Activated T-cell treated with anti-CD3 and anti-CD28 coated beads, Interleukin-2, amount 50 U/mL, for 48 hours (primary cell): ENCODE measurements at places on chromosomes 1 and 21.

GRCh38 chr1:93667642-93668041 is 14.0 kb downstream of the BCAR3 start:
- no peak for DNase-seq

DNA sequence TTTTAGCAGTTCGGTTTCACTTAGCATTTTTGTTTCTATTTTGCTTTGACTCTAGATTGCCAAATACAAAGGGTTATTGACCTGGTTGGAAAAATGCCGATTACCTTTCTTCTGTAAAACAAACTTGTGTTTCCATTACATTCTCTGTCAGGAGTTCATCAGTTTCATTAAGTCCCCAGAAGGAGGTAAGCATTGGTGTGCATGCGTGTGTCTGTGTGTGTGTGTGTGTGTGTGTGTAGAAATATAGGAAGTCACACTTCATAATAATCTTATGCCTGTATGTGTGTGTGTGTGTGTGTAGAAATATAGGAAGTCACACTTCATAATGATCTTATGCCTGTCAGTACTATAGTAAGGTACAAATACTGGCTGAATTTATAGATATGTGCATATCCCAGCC is 10.0 kb downstream of the RGSL1 start:
- no peak for DNase-seq

DNA sequence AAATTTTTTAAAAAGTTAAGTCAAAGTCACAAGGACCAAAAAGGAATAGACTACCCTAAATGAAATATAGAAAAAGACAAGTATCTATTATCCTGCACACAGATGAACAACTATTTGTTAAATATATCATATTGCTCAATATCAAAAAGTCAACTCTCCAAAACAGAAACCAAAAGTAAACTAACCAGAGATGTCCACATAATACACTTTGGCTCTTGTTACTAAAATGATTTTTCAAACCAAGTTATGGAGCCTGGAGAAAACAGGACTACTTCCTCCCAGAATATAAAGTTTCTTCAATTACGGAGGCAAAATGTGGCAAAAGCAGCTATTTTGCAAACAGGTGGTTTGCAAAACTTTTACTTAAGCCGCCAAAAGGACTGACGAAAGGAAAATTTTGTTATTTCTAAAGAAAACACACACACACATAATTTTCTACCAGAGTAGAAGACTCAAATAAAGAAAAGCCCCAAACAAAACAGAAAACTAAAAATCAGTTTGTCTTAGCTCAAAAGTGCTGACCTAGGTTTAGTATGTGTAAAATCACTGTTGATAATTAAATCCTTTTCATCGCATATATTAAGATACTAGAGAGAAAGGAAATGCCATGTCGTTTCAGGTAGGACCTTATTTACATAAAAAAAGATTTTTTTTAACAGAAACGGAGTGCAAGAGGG is 1.1 kb downstream of the DPYD start:
- DNase-seq = no peak

DNA sequence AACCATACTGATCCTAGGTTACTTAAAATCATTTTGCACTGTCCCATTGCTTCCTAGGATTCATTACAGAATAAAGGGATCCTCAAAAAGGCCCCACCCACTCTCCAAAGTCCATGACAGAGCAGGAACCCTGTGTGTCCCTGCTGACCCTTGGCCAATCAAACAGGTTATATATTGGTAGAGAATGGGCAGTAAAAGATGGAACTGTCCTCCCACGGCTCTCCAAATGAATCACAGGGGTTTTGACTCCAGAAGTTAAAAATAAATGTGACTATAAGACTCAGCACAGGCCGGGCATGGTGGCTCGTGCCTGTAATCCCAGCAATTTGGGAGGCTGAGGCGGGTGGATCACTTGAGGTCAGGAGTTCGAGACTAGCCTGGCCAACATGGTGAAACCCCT is 65.5 kb downstream of the ACOT7 start:
- no peak for DNase-seq

DNA sequence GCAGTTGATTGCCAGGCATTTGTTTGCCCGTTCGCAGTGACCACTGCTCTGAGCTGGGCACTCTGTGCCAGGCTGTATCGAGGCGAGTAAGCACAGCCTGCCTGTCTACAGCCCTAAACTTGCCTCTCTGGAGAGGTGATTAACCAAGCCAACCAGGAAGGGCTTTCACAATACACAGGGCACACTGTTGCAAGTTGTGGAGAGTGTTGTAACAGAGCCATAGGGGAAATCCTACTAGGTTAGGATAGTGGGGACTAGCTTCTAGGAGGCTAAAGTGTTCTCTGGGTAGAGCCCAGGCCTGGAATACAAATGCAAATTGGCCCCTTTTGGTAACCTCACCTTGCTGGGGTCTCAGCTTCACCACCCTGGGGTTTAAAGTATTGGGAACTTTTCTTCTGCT is 23.8 kb downstream of the PRDM2 start:
- DNase-seq = no peak

DNA sequence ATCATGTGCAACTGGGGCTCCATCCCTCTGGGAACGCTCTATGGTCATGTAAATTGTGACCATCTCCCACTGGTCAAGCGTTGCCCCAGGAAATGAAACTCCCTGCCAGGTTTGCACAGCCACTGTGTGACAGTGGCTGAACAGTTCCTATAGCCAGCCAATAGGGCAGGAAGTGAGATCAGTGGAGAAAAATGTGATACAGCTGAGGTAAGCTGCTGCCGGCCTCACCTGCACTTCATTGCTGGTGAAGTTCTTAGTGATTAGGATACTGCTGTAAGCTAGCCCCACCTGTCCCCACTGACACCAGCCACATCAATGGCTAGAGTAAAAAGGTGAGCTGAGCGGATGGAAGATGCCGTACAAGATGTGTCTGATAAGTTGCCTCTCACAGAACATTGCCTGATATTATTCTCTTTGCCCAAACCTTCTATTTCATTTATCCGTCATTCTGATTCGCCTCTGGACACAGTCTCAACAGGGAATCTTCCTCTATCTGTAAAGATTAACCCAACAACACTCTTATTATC is 38.4 kb upstream of the CDC42BPA start:
- no peak for DNase-seq

DNA sequence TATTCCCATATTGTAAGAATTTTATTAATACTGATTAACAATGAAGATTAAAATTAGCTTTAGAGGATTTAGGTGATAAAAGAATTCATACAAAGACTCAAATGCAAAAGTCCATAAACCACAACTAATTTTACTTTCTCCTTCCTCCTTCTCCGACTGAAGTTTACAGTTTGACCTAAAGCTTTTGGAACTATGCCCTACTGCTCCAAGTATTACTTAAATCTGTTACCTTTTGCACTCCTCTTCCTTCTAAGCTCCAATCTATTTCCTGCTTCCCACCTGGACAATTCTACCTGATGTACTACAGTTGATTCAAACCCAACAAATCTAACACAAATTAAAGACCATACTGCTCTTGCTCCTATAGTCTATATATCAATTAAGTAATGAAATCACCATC is 36.3 kb downstream of the ANKRD13C start:
- no peak for DNase-seq

GRCh38 chr1:16371725-16372124 is 4.7 kb downstream of the SZRD1 start:
- DNase-seq = peak; percentile 45

- DNase-seq = no peak
These were observed 41.8 kb downstream of the MAP3K7CL start for GRCh38 chr21:29172282-29172681.

- no peak for DNase-seq
These were observed 8.5 kb downstream of the ARHGEF16 start for GRCh38 chr1:3463013-3463385.

DNA sequence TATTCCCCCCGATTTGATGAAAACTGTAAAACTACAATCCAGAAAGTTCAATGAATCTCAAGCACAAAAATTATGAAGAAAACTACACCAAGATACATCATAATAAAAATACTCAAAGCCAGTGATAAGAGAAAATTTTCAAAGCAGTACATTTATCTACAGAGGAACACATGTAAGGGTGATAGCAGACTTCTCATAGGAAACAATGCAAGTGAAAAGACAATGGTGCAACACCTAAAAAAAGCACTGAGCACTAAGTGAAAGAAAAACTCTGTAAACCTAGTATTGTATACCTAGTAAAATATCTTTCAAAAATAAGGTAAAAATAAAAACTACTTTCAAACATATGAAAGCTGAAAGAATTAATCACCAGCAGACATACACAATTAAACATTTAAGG is 76.1 kb upstream of the IRF2BP2 start:
- no peak for DNase-seq
